AG08396 (cell line): ENCODE measurements at places on chromosomes 2 and 18.

DNA sequence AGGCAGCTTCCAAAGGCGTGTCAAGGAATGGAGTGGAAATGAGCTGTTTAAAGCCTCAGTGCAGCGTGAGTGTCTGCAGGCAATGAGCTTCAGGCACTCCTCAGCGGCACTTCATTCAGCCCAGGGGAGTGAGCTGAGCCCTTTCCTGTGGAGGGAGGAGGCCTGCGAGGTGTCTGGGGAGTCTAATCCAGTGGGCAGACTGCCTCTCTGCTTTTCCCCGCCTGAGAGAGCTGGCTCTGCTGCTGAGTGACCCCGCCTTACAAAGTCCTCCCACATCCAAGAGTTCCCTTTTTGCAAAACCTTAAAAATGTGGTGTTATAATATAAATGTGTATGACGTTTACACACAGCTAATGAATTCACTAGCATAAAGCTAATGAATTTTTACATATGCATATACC, 7.0 kb upstream of the LDLRAD4 start:
- DNase-seq = no peak

DNA sequence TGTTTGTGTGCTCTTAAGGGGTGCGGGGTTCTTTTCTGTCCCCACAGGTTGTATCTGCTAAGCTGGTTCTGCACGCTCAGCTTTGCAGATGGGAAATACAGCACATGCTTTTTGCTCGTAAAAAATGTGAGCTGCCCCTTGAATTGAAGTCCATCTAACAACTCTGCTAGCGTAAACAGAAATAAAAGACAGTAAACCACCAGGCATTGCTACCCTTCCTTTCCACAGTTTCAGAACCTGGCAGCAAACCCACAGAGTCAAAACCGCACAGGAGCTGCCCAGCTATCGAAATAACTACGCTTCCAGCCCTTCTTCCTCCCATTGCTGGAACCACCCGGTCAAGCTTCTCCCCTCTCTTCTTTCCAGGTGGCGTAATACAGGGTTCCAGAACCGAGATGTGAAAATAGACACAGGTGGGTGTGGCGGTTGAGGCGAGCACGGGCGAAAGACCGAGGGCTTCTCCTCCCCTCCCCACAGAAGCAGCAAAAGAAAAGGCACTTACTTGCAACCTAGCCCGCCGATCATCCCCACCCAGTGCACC, 479 bp downstream of the SCN9A start:
- peak; percentile 23 for DNase-seq

GRCh38 chr2:43070676-43071502, 155.5 kb downstream of the ZFP36L2 start:
- peak; percentile 63 for DNase-seq

- no peak for DNase-seq
Observed at GRCh38 chr2:190941571-190941970, 61.0 kb downstream of the GLS start.

DNA sequence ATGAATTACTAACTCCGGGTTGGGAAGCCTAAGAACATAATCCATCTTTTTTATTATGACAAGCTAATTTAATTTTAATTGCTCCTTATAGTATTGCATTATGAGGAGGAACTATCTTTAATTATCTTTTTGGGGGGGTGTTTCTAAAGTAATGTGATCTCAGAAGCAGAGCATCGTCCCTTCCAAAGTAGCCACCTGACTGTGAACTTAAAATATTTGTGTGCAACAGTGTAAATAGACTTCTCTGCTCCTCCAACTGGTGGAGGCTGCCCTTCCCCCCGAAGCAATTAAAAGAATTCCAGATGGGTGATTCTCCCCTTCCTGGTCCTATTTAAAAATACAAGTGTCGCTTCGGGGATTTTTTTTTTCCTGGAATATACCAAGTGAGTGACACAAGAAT, 55.7 kb downstream of the TCF7L1 start:
- no peak for DNase-seq

DNA sequence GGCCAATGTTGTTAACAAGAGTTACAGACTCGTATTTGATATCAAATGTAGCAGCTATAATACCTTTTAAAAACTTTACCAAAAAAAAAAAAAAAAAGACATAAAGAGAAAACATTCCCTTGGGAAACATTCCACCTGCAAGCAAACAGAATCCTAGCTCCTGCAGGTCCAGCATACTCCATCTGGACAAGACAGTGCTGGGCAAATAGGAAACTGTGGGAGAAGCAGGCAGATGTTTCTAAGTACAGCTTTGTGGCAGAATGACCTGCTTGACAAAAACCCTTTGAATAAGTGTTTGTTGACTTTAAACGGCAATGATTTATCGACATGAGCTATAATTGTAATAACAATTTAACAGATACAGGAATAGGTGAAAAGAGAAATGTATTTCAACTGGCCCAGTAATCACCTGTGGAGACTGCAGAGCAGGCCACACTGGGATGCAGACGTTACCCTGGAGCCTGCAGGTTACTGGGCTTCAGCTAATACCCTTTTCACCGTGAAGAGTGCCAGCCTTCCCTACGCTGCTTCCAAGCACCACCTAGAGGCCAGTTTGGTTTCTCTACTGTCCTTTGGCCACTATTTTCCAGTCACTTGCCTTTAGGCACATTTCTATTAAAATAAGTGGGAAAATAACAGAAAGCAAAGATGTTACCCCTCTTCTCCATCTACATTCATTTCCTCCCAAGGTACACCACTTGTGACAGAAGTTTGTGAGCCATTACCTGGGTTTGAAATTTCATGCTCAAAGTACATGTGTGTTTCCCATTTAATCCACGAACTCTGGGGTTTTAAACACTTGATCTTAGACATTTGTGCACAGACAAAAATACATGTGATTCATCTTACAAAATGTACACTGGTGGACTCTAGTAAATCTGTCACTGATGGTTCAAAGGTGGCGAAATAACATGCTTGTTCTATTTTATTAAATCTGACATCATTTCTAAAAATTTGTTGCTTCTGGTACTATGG, 96.9 kb upstream of the ZNF397 start:
- peak; percentile 65 for DNase-seq

DNA sequence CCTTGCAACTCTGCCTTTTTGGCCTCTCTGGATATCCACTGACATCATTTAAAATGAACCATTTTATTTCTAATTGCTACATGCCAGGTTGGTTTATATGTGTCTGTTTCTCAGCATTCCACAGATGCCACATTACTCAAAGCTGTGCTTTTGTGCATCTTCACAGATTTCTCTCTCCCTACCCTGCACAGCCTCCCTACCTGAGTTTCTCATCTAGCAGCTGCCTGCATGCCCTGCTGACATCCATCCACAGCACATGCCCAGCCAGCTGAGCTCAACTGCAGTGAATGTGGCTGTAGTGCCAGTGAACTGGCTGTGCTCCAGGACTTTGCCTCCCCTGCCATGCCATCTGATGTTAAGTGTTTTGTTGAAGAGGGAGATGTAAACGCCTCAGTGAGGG, 44.5 kb downstream of the PKP4 start:
- no peak for DNase-seq

GRCh38 chr18:51053814-51054213, 23.8 kb downstream of the SMAD4 start:
- no peak for DNase-seq

GRCh38 chr18:47709556-47709955, 220.9 kb downstream of the SMAD2 start:
- DNase-seq = no peak

GRCh38 chr2:238235856-238236255, 4.0 kb downstream of the HES6 start:
- DNase-seq = no peak

- no peak for DNase-seq
Observed at GRCh38 chr2:111668274-111668616, 215.7 kb downstream of the ANAPC1 start.

DNA sequence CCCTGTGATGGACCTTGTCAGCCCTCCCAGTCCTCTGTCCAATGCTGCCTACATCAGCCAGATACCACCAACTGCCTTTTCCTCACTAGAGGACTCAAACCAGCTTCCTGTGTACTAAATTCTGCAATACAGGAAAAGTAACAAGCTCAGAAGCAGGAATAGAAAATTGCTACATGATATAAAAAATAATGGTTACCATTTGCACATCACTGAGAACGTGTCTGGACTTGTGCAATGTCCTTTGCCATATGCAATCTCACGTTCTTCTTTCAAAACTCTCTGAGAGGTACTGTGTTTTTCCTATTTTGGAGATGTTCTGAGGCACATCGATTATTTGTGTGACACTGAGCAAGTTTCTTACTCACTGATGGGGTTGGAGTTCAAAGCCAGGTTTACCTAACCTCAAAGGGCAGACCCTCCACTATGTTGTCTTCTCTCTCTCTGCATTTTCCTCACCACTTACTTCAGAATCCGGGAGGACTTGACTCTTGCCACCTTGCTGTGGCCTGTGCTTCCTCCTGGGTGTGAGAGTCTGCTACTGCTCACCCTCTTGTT, 12.1 kb downstream of the UPP2 start:
- DNase-seq = no peak

DNA sequence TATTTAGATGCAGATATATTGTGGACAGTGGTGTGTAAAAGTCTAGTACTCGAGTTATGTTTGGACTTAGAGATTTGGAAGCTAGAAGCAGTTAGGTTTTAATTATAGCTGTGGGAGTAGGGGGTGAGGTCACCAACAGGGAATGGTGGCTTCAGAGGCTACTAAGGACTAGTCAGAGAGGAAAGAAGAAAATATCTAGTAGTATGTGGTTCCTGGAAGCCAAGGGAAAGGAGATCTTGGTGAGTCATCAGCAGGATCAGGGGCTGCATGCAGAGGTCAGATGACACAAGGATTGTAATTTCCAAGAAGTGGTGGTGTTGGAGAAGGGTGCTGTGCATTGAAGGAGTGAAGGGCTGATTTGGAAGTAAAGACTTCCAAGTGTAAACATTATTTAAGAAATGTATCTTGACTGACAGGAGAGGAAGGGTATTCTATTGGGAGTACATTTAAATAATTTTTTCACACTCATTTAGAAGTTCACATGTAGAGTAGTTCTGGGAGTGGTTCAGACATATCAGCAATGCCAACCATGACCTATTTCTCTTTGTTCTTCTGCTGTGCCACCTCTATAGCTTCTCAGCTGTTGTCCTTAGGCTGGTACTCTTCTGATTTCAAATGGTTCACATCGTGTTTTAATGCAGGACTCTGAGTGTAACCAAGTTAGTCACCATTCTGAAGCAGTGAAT, 59.1 kb downstream of the ACSL3 start:
- peak; percentile 79 for DNase-seq

- DNase-seq = no peak
Observed at GRCh38 chr2:57333221-57333620, 713.4 kb upstream of the VRK2 start.

DNA sequence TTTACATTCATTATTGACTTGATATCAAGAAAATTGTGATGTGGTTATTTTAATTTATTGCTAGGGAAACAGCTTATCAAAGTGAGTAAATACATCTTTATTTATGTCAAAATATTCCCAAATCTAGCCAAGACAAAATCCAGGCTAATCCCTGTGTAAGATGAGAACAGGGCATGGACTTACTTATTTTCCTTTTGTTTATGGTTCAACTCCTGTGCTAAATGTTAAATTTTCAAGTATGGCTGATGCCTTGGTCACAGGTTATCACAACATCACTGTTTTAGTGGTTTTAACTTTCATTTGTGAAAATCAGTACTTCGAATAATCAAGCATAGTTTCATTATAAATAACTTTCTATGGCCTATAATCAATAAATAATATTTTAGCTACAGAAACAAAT, 657.0 kb upstream of the SYT4 start:
- DNase-seq = no peak

- DNase-seq = no peak
Observed at GRCh38 chr2:205370726-205371125, 311.6 kb upstream of the NRP2 start.

- no peak for DNase-seq
Observed at GRCh38 chr18:50154420-50154819, 40.5 kb downstream of the MYO5B start.

DNA sequence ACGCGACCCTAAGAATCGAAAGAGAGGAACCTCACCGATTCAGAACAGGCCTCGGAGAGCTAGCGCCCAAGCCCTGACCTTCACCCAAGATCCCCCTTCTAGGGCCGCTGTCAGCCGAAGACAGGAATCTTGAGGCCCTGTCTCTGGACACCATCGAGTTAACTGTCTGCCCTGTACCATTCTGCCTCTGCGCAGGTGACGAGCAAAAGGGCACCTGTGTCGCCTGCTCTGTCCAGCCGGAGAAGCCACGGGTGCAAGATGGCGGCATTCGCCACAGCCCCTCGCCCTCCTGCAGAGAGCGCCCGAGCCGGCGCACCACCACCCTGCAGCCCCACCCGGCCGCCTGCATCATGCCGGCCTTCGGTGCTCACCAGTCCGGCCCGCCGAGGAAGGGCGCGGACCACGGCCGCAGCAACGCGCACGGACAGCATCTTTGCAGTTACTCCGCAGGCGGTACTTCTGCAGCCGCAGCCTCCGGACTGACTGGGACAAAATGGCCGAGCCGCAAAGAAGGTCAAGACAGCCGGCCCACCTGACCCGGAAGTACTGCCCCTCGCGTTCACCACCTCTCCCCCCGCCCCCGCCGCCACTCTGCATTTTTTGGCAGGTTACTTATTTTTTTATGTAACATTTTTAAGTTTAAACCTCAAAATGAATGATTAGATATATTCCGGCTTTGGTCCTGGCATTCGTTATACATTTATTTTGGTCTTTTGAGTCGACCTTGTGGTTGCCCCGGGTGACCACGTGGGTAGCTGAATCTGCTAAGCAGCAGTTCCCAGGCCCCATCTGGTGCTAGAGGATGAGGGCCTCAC, at the start of gene ATP5F1A:
Gene ATP5F1A (minus strand): TSS at position 496 of the 815 bp plus-strand sequence. CDS start 65 bp downstream, at position 431.
- peak; percentile 93 for DNase-seq

- DNase-seq = peak; percentile 88
Observed at GRCh38 chr18:48629730-48630324, 91.0 kb downstream of the CTIF start.

DNA sequence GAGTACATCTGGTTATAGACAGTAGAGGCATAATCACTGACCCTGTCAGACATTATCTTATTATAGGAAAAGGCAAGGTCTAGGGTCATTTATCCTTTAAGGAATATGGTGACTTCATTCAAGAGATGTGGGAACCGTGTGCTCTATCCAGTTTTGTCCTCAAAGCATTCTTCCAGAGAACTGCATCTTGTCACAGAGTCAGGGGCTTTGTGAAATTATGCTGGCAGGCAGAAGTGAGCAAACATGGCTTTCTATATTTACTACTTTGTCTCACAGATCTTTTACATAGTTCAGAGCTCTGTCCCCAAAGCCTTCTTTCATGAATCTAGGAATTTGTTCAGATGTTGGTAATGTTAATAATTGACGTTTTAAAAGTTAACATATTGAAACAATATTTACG, 177.4 kb downstream of the ASXL3 start:
- no peak for DNase-seq

- no peak for DNase-seq
Observed at GRCh38 chr2:211516537-211516936, 960.1 kb downstream of the CPS1 start.

- no peak for DNase-seq
Observed at GRCh38 chr2:106175086-106175850, 18.8 kb downstream of the UXS1 start.
